ENCODE measurements at places on chromosomes 6 and 20.
A peak's percentile ranks its signal among the peaks of the same experiment; 100 is the strongest.

GRCh38 chr6:41719436-41720261, 15.8 kb downstream of the TFEB start:
- no peak for DNase-seq

DNA sequence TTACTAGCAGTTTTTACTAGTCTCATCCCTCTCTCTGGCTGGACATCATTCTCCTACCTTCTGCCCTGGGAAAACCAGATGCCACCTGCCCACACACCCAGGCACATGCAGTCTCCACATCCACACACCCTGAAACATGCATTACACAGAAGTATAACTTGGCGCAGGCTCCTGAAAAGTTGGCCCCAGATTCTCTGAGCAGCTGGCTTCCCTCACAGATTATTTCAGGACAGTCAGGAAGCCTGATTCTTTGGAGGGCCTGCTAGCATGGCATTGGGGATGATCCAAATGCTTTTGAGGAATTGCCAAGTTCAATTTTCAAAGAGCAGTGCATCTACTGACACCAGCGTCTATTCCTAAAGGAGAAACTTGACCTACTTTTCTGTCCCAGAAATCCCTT, 27.8 kb upstream of the KIF16B start:
- no peak for DNase-seq

- DNase-seq, result no peak
Measured at GRCh38 chr6:117687021-117687648, 11.9 kb downstream of the NUS1 start.

DNA sequence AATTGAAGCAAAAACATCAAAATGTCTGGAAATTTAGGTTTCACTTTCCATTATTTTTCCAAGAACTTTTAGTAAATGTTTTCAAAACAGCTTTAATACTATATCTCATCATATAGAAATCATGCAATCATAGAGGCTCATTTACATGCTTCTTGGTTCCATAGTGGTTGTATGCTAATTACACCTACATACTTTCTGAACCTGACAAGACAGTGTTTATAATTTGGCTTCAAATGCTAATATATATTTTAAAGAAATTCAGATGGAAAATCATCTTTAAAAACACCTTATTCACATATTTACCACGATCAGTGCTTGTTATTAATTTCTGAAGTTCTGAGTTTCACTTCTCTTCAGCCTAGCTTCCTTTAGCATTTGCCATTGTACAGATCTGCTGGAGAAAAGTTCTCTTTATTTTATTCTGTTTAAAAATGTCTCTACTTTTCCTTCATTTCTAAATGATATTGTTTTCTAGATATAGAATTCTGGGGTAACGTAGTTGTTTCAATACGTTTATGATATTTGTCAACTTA, 89.9 kb downstream of the PLCB1 start:
- DNase-seq, result no peak

DNA sequence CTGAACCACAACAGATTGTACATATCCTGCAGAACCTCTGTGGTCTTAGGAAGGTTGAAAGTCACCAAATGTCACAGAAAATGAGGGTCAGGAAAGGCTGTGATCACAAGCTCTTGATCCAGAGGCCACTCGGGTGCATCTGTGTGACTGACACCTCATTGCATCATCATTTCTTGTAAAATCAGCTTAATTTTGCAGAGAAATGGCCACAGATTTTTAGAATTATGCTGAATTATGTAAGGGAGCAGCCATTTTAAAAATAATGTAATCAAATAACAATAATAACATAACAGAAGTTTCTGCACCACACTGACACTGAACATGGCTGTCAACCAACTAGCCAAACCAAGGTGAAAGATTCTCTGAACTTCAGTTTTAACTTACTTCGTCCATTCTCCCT, 32.5 kb upstream of the PRND start:
- DNase-seq, result no peak

DNA sequence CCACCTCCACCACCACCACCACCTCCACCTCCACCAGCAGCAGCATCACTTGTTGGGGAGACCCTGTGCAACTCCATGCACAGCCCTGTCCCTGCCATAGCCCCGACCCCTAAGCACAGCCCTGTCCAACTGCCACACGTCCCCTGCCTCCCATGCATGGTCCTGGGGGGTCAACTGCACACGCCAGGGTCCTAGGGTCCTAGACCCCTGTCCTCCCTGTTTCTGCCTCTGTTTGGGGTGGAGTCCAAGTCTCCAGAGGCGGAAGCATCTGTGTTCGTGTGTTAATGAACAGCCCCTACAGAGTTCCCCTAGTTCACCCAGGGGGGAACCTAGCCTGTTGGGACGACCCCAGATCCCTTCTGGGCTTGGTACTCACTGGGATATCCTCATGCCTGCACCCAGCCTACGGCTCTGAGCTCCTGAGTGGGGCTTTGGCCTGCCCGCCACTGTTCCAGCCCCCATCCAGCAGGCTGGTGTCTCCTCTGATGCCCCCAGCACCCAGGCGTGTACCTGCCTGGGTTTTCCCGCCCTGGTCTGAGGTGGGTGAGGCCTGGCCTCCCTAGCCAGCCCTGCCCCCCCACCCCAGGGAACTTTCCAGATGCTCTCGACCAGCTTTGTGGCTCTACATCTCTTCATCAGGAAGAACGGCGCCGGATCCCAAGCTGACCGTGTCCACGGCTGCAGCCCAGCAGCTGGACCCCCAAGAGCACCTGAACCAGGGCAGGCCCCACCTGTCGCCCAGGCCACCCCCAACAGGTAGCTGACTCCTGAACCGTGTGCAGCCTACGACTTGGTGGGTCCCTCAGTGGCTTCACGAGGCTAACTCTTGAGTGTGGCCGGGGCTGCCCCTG, 2.5 kb upstream of the TNFRSF6B start:
- no peak for DNase-seq

GRCh38 chr6:13908955-13909381, 15.8 kb upstream of the RNF182 start:
- peak; percentile 87 for DNase-seq

Data from NCI-H1417 (cell line).